GM12891 (cell line): ENCODE measurements at places on chromosomes 1 and 21.

DNA sequence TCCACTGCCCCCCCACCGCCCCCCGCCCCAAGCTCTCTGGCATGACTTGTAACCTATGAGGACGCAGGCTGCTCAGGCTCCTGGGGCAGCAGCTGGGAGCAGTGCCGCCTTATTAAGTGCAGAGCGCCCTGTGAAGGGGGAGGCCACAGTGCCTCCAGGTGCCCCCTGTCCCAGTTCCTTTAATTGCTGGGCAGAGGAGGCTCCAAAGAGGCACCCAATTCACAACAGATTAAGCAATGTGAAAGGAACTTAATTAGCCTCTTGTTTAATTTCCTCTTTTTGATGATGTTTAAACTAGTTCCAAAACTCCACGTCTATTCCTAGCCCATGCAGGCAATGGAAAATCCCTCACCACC lies 3.0 kb downstream of the RXFP4 start:
- DNase-seq = no peak

DNA sequence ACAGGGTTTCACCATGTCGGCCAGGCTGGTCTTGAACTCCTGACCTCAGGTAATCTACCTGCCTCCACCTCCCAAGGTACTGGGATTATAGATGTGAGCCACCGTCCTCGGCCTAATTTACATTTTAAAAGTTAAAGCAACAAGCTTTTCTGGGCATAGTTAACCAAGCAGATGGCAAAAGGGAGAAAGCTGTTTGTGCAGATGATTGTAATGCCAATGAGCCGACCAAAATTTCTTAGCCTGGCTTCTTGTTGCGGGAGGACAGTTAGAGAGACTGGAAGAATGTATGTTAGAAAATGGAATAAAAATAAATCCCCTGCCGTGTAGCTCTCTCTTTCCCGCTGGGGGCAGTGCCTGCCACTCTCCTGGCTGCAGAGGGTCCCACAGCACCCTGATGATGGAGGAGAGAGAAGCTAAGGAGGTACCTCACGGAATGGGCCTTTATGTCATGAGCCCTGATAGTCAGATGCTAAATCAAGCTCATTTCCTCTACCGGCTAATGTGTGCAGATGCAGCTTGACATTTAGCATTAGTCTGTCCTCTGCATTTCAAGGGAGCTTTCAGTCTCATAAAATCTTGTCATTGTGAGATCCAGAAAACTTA lies 87.2 kb downstream of the HHAT start:
- no peak for DNase-seq

DNA sequence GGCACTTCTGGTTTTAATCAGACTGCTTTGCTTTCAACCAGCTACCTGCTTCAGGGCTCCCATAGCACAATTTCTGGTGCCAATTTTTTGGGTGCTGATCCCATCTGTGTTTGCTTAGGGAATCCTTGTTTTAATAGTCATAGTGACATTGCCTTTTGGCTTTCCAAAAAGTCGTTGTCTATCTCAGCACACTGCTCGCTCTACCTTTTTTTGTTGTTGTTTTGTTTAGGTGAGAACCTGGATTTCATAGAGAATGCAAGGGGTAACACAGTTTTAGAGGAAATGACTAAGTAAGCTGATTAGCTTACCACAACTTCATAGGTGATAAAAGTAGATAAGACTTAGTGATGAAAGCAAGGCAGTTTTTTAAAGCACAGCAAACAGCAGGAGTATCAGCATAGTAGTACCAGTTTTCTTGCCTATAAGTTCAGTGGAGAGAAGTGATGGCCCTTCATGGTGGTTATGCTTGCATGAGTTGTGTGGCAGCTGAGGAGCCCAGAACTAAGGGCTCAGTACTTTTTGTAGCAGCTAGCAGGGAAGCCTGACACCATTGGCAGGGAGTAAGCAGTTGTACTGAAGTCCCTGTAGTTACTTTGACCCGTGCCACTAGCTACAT lies 31.3 kb downstream of the NEK7 start:
- no peak for DNase-seq

- DNase-seq = no peak
Measured at GRCh38 chr1:198907423-198907746, 268.5 kb downstream of the PTPRC start.

DNA sequence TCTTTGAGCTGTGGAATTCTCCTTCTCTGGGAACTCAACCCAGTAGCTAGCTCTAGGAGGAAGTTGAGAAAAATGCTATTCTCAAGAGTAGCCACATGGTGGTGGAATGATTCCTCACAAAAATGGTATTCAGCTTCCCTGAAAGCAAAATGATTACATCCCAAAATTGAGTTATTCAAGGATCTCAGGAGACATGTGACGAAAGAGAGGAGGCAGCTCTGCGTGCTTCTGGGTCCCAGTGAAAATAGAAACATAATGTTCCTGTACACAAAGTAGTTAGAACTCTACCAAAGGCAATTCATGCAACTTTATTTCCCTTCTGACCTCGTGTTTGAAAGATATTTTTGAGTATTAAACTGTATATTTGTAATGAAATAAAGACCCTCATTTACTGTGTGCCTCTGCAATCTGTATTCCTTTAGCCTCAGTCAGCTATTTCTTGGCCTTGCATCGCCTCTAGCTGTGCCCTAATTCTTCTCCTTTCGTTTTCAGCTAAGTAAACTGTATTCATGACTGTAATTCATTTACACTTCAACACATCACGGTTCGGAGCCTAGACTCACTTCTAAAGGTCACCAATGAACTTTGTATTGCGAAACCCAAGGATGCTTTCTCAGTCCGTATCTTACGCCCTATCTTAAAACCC lies 167.3 kb downstream of the FASLG start:
- no peak for DNase-seq

- DNase-seq = no peak
Measured at GRCh38 chr1:14740016-14740415, 141.5 kb downstream of the KAZN start.

GRCh38 chr21:45140346-45140940 lies 66.1 kb downstream of the ADARB1 start:
- DNase-seq = peak; percentile 73

DNA sequence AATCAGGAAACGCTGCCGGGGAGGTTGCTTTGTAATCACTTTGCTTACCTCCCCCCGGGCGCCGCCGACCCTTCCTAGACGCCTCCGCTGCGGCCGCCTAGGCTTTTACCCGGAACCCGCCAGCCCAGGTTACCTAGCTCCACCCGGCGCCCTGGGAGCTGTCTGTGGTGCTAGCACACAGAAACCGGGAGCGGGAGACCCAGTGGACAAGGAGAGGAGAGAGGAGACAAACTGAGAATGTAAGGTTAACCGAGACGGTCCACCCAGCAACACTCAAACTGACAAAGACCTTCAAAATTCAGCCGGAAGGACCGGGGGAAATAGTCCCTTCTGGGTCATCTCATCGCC lies 9.8 kb downstream of the BARHL2 start:
- no peak for DNase-seq

DNA sequence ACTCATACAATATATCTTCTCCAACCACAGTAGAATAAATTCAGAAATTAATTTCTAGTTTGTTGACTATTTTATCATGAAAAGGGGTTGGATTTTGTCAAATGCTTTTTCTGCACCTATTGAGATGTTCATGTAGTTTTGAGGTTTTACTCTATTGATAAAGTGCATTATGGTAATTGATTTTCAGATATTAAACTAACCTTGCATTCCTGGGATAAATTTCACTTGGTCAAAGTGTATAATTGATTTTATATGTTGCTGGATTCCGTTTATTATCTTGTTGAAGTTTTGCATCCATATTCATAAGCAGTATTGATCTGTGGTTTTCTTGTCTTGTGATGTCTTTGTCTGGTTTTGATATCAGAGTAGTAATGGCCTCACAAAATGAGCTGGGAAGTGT lies 34.4 kb upstream of the HYI start:
- no peak for DNase-seq

DNA sequence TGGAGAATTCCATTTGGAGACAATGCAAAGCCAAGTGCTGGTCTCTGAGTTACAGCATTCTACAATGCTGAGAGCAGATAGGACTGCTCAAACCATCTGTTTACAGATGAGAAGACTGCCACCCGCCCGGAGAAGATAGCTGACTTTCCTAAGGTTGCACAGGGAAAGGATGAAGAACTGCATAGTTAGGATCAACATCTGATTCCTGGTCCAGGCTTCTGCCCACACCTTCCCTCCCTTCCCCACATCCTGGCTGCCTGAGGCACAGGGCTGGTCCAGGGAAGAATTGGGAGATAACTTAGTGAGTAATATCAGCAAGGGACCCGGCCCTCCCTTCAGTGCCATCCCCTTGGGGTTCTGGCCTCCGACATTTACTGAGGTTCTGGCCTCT lies 2.0 kb downstream of the SERINC2 start:
- no peak for DNase-seq

DNA sequence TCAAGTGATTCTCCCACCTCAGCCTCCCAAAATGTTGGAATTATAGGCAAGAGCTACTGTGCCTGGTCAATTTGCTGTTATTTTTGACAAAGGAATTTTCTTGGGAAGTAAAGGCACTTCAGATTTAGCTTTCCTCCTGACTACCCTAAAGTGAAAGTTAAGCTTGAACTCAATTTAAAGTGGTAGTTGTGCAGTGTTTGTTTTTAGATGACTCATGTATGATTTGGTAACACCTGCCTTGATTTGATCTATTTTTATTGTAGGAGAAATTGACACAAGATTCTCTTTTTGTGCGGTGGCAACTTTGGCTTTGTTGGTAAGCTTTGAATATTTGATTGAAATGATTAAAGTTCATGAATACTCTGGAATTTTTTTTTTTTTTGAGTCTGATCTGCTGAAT lies 5.0 kb downstream of the RABGGTB start:
- no peak for DNase-seq

GRCh38 chr1:23838401-23838866 lies 13.2 kb upstream of the HMGCL start:
- peak; percentile 71 for DNase-seq

DNA sequence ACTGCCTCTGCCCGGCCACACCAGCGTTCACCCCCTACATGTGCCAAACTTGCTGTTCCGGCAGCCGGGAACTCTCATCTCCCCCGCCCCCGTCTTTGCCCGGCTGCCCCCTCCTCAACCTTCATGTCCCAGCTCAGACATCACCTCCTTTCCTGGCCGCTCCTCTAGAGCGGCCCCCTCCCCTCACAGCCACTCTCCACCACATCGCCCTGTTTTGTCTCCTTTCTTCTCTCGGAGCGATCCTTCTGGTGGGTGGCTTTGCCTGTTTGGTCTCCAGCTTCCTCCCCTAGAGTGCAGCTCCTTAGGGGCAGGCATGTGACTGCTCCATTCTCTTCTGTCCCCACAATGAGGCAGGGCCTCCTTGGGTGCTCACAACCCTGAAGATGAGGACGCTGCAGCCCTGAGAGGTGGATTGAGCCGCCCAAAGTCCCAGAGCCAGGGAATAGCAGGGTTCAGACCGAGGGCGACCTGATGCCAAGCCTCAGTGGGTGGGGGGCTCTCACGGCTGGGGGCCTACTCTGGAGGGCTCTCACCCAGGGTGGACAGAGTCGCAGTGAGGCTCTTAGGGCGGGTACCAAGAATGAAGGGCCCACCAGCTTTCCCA lies 44.9 kb upstream of the ECE1 start:
- DNase-seq = no peak

DNA sequence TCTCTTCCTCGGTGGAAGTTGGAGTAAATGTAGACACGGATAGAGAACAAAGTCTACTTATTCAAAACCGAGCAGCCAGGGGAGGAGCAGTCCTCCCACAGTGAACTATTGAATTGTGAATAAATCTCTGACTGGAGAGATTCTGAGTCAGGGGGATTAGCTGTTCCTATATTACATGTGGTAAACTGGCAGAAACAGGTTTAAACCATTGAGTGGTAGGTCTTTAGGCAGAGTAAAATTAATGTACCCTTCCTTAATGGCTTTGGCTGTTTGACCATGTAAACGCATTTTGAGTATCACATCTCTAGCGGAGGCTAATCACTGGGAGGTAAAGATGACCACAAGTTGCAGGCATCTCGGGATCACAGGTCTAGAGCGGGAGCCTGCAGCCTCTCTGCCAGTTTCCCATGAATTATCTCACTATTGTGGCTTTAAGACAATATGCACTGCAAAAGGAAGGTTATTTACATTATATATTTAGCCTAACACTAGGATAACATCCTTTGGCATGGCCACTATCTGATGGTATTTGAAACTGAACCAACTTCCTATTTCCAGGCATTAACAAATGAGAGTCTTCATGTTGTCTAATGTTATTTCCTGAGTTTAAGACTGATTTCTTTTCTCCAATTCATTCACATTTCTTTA lies 7.9 kb upstream of the DISC1 start:
- no peak for DNase-seq

DNA sequence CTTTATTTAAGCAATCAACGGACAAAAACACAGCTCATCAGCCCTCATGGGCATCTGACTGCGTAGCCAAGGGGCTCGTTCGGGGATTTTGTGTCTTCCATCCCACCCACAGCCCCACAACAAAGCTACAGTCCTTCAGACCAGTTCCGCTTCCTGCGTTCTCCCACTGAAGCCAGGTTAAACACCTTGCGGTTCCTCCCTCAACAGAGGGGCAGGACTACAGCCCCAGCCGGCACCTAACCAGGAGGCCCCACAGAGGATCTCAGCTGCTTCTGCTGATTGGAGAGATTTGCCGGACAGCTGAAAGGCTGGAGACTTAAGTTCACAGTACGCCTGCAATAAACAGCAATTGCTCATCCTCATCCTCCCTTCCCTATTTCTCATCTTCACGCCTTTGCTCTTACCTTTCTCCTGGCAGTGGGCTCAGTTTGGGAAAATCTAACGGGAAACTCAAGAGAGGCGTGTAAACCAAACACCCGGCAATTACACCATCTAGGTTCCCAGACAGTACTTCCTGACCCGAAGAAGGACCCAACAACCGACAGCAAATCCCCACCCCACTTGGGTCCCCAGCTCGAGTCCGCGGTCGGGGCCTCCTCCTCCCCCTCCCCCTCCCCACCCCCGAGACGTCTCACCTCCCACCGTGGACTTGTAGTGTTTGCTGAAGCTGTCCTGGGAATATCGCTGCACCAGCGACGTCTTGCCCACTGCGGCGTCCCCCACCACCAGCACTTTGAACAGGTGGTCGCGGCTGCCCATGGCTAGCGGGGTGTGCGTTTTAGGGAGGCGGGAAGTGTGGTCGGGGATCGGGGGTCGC lies 876 bp downstream of the RAB29 start:
- no peak for DNase-seq

DNA sequence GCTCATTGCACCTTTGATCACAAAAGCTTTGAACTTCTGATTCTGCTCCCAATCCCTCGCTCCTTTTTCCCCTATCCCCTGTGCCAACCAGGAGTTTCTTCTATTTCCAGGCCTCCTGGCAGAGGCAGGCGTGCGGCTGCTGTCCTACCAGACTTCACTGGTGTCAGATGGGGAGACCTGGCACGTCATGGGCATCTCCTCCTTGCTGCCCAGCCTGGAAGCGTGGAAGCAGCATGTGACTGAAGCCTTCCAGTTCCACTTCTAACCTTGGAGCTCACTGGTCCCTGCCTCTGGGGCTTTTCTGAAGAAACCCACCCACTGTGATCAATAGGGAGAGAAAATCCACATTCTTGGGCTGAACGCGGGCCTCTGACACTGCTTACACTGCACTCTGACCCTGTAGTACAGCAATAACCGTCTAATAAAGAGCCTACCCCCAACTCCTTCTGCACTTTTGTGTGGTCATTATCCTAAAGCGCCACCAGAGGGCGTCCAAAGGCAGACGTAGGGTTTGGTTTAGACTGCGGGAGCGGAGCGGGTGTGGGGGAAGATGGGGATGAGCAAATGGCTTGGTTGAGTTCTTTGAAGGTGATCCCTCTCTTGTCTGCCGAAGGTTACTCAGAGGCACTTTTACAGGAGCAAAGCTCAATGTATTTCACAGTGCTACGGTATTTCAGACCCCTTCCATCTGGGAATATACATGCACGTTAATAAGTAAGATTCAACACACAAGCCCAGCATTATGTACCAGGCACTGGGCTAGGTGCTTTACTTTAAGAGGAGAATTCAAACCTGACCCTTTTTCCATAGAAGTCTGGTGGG lies 24.7 kb downstream of the HMGCS2 start:
- DNase-seq = peak; percentile 58

- no peak for DNase-seq
Measured at GRCh38 chr21:30625449-30626165, 5.2 kb downstream of the KRTAP20-4 start.
